Stimulated activated CD8-positive, alpha-beta memory T cell treated with anti-CD3 and anti-CD28 coated beads, Interleukin-4, amount 100 ng/mL, for 1 hour (primary cell): ENCODE measurements at places on chromosomes 6 and 20.

DNA sequence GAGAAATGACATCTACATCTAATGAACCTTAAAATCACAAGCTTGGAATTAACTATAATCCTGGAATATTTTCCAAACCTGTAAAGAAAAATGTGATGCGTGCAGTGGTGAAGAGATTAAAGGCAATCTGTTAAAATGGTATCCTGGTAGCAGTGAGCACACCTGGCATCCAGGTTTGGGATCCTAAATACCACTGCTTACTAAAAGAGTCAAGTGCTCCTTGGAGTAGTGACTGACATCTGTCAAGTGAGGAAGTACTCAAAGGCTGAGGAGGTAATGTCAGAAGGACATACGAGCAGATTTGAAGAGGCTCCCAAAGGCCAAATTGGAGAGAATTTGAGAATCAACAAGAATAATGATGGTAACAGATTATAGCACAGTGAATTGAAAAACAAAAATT, 32.8 kb downstream of the PCMT1 start:
- no peak for DNase-seq

DNA sequence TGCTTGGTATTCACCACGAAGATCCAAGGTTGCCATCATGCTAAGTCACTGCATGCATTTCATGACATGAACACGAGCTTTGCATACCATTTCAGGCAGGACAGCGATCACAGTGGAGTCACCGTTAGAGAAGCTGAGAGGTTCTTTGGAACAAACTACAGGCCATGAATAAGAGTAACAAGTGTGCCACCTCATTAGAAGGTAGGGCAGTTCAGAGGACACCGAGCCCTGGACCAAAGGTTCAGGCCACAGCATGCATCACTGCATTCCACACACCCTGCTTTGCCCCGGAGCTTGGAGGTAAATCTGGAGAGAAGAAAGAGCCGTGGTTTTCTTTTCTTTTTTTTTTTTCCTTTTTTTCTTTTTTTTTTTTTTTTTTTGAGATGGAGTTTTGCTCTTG, 66.9 kb upstream of the CDH4 start:
- no peak for DNase-seq

DNA sequence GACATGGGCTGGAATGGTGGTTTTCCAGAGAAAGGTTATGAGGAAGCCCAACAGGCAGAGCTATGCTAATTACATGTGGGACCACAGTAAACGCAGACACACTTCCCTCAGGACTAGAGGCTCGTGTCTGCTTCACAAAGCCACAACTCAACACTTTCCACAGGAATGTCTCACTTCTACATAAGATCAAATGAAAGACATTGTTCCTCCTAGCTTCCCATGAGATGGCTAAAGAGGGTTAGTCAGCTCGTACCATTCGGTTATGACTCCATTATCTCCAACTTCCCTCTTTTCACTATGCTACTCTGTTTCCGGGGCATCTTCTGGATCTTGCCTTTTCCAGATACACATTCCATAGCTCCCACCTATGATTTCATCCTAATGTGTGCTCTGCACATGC, 29.1 kb upstream of the ZC3H12D start:
- no peak for DNase-seq

- DNase-seq: no peak
These were observed 173.8 kb downstream of the ZNF217 start for GRCh38 chr20:53419693-53420460.

- no peak for DNase-seq
These were observed 28.1 kb downstream of the NRSN1 start for GRCh38 chr6:24154121-24154520.

DNA sequence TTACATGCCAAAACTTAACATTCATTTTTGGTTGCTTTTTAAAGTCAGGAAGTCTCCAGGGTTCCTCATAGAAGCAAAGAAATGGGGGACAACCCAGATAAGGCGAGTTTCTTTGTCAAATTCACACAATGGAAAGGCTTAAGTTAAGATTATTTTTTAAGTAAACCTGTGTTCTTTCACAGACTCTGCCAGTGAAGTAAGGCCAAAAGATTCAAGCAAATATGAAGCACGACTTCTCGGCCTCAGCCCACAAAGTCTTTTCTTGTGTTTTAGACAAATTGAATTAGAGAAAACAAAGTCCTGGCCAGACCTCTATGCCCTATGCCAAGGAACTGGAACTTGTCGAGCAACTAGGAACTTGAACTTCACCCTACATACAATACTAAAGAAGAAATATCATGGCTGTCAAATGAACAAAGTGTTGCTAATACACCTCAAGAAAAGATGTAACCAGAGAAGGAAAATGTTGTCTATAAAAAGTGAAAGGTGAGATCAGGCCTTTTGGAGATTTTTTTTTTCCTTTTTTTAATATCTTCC, 540.0 kb upstream of the JARID2 start:
- DNase-seq: no peak

DNA sequence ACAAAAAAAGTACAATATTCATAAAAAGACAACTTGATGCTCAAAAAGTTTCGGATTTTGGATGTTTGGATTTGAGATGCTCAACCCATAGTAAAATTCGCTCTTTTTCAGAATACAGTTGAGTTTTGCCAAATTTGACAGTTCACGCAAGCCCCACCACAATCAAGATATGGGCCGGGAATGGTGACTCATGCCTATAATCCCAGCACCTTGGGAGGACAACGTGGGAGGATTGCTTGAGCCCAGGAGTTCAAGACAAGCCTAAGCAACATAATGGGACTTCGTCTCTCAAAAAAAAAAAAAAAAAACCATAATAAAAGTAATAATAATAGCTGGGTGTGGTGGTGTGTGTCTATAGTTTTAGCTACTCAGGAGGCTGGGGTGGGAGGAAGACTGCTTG, 51.3 kb downstream of the PHF20 start:
- DNase-seq: no peak

DNA sequence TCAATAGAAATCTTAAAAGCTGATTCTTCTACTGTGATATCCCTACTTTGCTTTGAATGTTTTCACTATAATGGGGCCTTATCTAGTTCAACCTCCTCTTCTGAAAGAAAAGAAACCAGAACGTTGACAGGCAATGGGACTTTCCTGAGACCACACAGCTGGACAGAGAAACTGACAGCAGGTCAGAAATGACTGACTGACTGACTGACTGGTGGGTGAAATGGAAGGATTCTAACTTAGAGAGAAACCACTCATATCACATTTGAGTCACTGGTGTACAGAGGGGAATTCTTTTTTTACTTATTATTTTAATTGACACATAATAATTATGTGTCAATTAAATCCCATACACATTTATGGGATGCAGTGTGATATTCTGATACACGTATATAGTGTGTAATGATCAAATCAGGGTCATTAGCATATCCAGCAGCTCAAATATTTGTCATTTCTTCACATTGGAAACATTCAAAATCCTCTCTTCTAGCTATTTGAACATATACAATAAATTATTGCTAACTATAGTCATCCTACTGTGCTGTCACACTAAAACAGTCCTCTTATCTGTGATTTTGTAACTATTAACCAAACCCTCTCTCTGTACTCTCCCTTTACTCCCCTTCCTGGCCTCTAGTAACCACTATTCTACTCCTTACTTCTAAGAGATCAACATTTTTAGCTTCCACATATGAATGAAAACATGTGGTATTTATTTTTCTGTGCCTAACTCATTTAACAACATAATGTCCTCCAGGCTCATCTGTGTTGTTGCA, 64.8 kb upstream of the NRSN1 start:
- DNase-seq: no peak

DNA sequence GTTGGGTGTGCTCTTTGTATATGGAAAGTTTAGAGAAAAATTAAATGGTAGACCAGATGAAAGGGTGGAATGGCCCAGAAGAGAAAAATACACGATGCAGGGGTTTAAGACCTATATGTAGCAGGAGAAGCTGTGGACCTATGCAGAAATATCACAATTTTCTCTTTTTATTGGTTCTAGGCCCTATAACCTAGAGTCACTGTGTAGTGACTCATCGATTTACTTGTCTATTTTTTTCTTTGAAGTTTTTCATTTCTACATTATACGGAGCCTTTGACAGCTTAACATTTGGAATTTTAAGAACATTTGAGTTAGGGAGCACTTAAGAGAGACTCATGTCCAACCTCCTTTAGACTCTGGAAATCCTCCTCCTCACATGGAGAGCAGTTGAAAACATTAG, 28.3 kb upstream of the ADGRF1 start:
- DNase-seq: no peak

DNA sequence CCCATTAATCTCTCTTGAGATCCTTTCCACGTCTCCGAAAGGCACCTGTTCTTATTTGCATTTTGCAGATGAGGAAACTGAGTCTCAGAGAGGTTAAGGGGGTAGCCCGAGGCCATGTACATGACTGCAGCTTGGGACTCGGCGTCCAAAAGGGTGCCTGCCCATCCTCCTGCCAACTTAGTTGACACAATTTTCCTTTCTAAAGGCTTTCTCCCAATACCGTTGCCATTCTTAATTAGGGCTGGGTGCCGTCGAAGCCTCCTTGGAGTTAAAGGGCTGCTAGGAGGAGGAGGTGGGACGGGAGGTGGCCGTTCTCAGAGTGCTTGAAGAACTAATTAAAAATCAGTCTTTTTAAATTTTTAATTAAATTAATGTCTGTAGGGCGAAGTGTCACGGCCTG, 546 bp upstream of the PSMG4 start:
- no peak for DNase-seq

GRCh38 chr20:9744551-9744950, 94.3 kb downstream of the PAK5 start:
- no peak for DNase-seq

- DNase-seq: no peak
These were observed 7.6 kb upstream of the UST start for GRCh38 chr6:148738946-148739821.

GRCh38 chr6:56683882-56684281, 41.2 kb upstream of the DST start:
- no peak for DNase-seq

DNA sequence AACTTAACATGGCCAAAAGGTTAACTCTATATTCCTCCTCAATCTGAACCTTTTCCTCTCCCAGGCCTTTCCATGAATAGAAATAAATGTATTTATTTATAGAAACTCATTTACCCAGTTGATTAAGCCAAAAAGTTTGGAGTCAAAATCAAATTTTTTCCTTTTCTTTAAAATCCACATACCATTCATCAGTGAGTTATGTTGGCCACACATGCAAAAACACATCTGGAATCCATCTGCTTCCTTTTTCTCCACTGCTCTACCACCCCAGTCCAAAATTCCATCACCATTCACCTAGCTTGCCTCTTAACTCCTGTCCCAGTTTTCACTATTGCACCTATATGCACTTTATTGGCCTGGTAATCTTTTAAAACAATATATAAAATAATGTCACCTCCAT, 62.4 kb upstream of the TMEM200A start:
- no peak for DNase-seq

DNA sequence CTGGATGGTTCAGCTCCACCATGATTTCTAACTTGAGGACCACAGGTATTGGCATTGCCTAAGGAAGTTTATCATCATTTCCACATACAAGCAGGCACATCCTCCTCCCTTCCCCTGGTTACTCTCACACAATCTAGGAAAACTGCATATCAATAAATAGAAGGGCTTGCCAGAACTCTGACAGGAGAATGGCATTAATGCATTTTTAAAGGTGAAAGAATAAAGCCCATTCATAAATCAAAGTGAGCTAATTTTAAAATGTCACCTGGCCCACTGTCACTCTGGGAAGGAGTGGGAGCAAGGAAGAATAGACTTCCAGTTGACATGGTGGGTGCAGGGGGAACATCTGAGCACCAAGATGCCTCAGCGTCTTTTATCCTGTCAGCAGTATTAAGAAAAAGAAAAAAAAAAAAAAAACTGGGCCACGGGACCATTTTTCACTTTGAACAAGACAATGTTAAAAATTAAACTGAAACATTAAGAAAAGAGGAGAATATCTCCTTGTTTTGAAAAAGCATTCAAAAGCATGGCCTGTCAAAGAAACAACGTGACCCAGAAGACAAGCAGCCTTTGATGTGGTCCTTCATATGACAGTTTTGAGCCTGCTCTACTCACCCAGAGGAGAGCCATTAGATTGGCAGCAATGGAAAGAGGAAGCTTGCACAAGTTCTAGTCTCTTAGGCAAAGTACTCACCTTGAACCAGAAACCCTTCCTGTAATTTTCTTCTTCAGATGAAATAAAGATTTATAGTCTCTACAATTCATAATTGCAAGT, 39.3 kb upstream of the SMLR1 start:
- no peak for DNase-seq

DNA sequence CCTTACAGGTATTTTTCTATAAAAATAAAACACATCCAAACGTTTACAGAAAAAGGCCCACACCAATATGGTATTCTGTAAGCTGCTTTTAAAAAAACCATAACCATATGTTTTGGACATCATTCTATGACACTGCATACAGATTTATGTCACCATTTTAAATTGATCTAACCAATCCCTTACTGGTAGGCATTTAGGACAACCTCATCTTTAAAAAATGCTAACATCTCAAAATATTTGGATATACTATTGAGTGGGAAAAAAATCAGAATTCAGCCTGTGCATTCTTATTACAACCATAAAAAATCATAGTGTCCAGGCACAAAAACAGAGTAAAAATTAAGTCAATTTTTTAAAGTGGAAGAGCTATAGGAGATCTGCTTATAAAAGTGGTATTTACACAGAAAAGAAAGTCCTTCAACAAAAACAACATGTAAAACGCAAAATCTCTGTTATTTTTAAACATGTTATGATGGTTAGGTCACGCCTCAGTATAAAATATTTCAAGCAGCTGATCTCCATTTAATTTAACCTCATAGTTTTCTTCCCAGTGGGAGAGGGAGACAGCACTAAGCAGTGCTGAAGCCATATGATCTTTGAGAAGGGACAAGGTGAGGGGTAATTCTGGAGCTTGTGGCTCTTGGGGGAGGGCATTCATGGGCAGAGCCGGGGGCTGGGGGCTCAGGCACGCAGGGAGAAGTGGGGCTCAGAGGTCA, 21.2 kb downstream of the TRAM2 start:
- no peak for DNase-seq

DNA sequence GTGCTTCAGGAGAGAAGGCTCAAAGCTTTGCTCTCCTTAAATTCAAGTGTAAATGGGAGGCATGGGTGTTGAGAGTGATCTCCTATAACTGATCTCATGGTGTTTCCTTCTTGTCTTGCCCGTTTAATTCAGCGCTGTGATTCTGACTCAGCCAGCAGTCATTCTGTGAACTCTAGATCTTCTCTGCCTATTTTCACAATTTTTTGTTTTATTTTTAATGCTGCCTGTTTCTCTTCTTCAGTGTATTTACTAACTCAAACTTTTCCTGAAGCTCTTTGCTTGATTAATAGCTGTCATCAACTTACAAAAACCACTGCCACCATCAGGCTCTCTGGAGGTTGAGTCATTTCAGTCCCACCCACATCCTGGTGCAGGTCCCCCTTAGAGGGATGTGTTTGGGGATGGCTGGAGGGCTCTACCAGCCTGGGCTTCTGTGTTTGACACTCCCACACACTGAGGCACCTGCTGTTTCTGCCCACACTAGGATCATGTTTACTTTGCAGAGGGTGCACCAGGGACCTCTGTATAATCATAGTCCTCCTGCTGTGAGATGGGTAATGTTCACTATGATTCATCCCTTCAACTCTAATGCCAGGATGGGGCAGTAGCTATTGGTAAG, 94.0 kb downstream of the SHLD1 start:
- peak; percentile 5 for DNase-seq

- DNase-seq: no peak
These were observed 1.2 kb upstream of the CLDN20 start for GRCh38 chr6:155262655-155263054.
